HFFc6 (cell line): ENCODE measurements at places on chromosomes 6 and 20.

GRCh38 chr6:91710342-91710741, 1123.5 kb upstream of the MAP3K7 start:
- DNase-seq = no peak

GRCh38 chr20:49560646-49561045, 7.3 kb downstream of the PTGIS start:
- DNase-seq = no peak

DNA sequence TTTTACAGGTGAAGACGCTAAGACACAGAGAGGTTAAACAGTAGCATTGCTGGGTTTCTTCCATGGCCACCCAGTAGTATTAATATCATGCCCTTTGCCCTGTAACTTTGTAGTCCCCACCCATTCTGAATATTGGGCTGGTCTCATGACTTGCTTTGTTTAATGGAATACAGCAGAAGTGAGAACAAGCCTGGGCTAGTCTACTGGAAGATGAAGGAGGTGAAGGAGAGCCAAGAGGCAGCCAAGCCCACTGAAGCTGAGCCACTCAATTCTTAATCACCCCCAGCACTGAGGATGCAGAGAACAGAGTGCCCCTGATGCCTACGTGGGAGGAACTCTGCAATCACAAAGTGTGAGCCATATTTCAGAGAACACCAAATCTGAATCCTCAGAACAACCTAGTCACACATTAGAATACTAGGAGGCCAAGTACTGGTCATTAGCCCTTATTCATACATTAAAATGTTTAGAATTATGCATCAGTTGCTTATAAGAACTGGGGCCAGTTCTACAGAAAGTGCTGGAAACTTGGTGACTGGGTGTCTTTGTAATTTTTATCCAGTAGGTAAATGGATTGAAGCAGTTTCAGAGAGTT, 270.1 kb upstream of the PRND start:
- no peak for DNase-seq

GRCh38 chr6:228881-229651, 63.2 kb upstream of the DUSP22 start:
- no peak for DNase-seq

DNA sequence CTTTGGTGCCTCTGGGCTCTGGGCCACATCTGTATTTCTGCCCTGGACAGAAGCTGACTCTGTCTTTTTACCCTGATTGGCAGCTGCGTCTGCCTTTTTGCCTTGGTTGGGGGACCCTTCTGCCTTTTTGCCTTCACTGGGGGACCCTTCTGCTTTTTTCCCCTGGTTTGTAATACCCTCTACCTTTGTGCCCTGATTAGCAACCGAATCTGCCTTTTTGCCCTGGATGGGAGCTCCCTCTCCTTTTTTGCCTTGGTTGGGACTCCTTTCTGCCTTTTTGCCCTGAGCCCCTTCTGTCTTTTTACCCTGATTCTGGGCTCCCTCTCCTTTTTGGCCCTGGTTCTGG, 23.4 kb downstream of the RRBP1 start:
- no peak for DNase-seq

- DNase-seq = no peak
These were observed 112.0 kb downstream of the BACH2 start for GRCh38 chr6:90184334-90185298.

GRCh38 chr6:21707524-21708319, 114.2 kb downstream of the SOX4 start:
- no peak for DNase-seq

DNA sequence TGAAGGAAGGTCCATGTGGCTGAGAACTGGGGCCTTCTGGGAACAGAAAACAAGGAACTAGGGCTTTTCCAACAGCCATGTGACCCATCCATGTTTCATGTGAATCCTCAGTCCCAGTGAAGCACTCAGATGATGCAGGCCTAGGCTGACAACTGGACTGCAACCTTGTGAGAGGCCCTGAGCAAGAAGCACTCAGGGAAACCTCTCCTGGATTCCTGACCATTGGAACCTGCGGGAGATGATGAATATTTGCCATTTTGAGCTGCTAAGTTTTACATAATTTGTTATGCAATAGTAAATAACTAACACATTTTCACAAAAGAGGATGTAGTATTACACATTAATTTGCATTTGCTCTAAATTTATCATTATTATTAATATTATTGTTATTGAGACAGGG, 38.4 kb upstream of the HLA-G start:
- DNase-seq = no peak

- DNase-seq = no peak
These were observed at the start of gene COL9A1 for GRCh38 chr6:70303034-70303525. TSS of gene COL9A1 (minus strand) at chr6:70303084. CDS start at chr6:70302924, 160 bp downstream.

DNA sequence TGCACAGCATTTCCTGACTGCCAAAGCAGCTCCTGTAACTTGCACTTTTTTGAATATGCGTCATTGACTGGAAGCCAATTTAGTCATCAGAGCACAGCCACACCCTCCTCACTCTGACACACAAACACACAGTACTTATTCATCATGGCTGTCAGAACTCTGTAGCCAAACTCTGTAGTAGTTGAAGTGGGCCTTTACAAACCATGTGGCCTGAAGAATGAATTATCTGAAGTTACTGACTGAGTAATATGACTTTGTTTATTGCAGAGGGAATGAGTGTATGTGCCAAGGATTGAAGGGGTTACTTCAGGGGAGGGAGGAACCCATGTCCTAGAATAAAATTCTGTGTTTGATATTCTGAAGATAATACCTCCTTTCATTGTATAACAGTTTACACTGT, 102.7 kb downstream of the FIG4 start:
- peak; percentile 95 for DNase-seq

DNA sequence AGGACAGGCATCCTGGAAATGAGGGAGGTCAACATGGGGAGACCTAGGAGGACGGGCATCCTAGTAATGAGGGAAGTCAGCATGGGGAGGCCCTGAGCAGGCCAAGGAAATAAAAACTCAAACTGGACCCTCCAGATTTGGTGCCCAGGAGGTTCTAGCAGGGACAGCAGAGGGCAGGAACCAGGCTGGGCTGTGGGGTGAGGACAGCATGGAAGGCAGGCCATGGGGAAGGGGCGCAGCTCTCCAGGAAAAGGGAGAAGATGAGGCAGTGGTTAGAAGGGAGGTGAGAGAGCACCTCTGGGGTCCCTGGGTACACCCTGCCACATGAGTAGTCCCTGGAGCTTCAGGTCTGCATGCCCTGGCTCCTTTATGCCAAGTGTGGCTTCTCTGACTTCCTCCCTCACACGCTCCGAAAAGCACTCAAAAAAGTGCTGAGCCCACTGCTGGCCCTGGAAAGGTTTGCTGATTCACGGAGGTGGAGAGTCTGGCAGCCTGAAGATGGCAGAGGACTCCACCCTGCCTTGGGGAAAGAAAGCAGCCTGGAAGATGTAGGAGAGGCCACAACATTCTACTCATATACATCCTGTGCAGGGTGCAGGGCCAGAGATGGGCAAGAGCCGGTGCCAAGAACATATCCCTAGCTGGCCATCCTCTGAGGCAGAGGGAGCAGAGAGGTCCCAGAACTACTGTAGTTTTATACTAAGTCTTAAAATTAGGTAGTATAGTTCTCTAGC, 154.9 kb downstream of the MRPL14 start:
- no peak for DNase-seq

DNA sequence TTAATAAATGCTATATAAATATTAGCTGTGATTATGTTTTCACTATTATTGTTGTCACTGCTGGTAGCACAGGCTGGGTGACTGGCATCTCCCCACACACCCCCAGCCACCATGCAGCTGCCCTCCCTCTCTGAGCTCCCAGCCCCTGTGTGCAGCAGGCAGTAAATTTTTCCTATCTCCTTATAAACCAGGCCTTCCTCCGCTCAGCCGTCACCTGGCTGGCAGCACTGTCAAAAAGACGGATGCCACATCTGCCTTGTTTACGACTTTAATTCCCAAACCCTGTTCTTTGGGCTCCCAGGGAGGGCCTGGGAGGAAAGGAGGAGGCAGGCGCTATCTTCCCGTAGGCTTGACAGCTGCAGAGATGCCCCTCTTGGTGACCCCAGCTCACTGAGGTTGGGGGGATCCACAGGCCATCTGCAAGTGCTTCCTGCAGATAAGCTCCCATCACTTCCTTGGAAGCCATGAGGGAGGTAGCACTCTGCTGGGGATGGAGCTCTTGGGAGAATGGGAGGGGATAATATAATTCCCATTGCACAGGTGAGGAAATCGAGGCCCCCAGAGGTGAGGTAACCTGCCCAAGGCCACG, 94.5 kb downstream of the GRM4 start:
- DNase-seq = no peak

DNA sequence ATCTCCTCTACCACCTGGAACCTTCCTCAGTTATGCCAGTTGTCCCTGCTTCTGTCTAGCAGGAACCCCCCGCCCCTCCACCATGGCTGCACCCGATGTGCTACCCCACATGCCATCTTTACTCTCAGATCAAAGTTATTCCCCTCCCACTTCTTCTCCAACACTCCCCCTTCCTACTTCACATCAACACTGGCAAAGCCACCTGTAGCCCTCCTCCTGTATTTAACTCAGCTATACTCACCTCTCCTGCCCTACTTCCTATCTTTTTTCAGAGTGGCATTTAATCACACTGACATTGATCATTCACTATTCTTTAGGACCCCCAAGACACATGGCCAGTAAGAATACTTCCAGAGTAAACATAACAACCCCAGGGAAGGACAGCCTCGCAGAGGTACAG, 84.3 kb downstream of the MBOAT1 start:
- DNase-seq = no peak

GRCh38 chr20:8640461-8640860, 428.4 kb upstream of the PLCB4 start:
- DNase-seq = no peak

DNA sequence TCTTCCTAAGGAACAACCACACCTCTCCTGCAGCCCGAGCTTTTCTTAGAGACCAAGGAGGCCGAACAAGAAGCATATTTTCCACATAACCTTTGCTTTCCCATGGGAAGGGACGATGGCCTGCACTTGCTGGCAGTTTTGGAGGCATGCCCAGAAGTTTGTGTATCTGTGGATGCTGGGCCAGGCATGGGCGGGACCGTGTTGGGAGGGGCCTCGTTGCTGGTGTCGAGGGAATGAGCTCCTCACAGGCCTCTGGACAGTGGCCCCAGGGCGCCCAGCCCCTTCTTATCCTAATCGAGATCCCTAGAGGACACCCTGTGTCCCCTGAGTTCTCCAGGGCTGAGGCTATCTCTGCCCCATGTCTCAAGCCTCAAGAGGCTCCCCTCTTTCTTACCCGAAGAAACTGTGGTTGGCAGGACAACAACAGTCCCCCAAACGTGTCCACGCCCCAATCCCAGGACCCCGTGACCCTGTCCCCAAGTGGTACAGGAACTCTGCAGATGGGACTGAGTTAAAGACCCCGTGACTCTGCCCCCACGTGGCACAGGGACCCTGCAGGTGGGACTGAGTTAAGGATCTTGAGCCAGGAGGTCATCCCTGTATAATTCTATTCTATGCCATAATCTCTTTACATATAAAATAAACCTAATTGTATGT, 99.5 kb upstream of the BHLHE23 start:
- DNase-seq = no peak
